ENCODE measurements at places on chromosomes 12 and 14.
A peak's percentile ranks its signal among the peaks of the same experiment; 100 is the strongest.

DNA sequence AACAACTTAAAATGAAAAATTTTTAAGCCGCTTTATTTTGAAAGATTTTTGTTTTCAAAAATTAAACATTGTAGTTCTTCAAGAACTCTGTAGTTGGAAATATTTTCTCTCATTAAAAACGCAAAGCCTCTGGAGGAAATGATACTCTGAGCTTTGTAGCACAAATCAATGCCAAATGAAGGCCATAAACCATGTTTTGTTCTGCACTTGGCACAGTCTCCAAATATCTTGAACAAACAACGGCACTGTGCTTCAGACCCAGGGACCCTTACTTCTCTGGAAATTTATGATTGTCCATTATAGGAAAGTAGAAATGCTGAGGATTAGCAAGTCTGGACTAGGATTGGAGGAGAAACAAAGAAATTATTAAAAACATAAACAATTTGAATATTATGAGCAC, 160.8 kb upstream of the BMP4 start:
- no peak for DNase-seq

DNA sequence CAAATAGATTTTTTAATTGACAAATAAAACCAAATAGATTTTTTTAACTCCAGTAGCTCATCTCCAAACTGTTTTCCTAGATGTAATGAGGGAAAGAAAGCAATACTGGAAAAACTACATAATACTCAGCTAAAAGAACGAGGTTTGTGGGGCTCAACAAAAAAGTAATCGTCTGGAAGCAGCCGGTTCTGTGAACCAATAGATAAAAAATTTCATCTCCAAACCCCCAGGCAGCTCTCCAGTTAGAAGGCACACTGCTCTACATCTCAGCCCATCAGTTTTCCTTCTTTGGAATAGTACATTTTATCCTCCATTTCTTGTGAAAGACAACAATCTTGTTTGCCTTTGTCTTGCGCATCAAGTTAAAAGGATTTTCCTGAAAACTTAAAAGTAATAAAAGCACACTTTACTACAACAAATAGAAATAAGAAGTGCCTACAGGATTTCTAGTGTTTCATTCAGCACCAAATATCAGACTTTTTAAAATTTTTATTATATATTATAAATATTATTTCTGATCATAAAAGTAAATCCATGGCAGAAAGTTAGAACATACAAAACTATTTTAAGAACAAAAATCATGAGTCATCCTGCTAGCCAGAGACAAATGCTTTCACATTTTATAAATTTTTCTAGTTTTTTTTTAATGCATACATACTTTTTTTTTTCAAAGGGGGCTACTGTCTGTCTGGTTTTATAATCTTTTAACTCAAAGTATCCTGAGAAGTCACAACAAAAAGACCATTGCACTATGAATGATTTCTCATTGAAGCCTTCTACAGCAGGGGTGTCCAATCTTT, 67.7 kb downstream of the EPS8 start:
- DNase-seq, result no peak

GRCh38 chr14:70744641-70745040, 64.7 kb downstream of the MAP3K9 start:
- no peak for DNase-seq

DNA sequence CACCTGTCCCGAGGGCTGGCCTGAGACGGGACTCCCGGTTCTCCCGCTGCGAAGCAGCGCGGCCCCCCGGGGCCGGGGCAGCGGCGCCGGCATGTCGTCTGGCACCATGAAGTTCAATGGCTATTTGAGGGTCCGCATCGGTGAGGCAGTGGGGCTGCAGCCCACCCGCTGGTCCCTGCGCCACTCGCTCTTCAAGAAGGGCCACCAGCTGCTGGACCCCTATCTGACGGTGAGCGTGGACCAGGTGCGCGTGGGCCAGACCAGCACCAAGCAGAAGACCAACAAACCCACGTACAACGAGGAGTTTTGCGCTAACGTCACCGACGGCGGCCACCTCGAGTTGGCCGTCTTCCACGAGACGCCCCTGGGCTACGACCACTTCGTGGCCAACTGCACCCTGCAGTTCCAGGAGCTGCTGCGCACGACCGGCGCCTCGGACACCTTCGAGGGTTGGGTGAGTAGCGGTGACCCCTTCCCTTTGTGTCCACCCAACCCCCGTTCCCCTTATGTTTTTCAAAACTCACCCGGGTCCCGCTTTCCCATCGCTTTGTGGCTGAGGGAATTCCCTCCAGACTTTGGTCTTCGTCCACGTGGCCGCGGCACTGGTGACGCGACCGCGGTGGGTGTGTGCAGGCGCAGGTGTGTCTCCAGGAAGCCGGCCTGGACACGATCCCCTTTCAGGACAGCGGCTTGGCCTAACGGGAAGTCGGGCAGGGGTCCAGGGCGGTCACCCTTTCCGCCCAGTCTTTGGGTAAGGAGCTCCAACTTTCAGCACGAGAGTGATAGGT, 826 bp downstream of the PRKCH start:
- no peak for DNase-seq

DNA sequence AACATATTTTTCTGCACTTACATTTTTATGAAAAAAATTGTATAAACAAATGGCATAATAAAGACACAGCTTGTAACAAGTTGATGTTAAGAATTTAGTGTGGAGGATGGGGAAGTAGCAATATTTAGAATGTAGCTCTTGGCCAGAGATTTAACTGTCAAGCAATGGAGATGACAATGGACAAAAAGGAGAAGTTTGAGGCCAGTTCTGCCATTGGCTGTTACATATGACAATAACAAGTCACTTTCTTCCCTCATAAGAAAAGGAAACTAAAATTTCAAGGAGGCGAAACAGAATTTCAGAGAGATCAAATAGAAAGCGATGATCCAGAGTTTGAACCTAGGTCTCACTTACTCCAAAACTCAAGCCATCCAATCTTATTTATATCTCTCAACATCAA, 122.8 kb upstream of the CCDC175 start:
- no peak for DNase-seq

DNA sequence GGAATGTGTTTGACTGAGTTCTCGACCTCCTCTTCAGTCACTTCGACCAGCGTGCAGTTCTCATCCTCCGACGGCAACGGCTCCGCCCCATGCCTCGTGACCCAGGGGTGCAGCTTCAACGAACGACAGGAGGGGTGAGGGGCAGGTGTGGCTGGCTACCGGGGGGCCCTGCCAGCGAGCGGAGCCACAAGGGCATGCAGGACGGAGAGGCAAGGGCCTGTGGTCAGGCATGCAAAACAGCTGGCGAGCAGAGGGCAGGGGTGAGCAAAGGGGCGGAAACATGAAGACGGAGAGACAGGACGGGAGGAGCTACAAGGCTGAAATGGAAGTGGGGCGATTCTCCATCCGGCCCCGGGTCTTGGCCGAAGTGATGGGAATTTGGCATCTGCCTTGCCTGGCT, 38.7 kb downstream of the P2RX4 start:
- no peak for DNase-seq

DNA sequence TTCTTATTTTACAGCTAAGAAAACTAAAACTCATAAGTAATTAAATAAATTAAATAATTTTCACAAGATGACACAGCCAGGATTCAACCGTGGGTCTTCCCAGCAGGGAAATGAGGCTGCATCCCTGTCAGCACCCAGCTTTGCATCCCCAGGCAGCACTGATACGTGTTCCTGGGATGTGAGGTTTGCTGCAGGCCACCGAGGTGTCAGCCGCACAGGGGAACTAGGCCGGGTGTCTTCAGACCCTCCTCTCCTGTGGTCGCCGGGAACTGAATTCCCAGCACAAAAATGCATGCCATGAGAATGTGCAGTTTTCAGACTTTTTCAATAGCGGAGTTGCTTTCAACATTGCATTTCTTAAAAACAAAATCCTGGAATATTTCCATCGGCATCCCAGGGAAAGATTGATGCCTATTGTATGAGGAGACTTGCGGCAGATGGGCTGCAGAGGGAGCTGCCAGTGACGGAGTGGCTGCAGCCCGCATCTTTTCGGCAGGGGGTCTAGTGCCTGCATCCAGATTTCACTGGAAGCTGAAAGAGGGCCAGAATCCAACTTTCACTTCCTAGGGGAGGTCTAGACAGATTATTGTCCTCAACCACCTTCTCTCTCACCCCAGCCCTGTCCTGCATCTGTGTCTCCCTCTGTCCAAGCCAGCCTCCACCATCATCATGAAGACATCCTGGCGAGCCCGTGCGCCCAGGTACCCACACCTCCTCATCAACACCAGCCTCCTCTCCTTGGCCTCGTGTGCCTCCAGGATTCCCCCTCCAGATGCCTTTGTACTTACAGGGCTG, 12.6 kb downstream of the LRTM2 start:
- no peak for DNase-seq

DNA sequence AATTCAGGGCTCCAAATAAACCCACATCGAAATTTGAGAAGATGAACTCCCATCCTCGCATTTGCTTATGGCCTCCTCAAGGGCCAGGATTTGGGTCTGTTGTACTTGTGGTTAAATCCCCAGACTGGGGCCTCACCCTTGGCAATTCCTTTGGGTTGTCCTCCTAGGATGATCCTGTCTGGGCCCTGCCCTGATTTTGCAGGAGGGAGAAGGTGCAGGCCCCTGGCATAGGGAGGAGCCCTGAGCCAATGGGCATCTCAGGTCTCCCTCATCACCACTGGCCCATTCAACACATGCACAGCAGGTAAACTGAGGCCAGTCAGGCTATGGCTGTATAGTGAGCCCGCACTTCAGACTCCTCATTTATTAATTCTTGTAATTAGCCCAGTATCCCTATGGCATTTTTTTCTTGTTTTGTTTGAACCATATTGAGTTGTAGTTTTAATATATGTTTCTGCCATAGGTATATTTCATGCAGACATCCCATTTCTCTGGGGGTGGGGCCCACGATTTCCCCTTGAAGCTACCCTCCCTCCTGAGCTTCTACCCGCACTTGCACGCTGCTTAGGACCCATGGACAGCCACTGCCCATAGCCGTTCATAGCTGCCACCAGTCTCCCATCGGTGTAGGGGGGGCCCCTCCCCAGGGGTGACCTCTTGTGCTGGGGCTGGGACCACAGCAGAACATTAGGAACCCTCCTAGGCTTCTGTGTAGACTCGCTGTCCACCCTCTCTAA, 67.1 kb upstream of the DDX11 start:
- no peak for DNase-seq

- DNase-seq, result no peak
These were observed 929 bp upstream of the UBE2N start for GRCh38 chr12:93442411-93443340.

- DNase-seq, result peak; percentile 85
These were observed 28.4 kb upstream of the GPR132 start for GRCh38 chr14:105093431-105094192.
